ENCODE measurements at places on chromosomes 12 and 14.

- DNase-seq = no peak
These were observed 11.9 kb upstream of the TMEM119 start for GRCh38 chr12:108609537-108610335.

DNA sequence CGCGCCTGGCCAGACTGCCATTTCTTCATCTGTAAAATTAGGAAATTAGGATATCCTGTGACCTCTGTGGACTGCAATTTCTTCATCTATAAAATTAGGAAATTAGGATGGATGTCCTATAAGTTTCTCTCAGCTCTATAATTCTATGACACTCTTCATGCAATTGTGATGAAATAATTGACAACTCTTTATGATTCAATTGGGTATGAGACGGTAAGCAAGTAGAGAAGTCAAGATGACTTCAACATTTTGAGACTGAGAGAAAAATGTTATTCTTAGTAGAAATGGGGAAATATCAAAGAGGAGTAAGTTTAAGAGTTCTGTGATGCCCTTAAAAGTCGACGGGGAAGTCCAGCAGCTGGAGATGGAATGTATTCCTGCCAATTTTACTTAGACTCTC, 12.0 kb downstream of the KIAA0586 start:
- DNase-seq = no peak

DNA sequence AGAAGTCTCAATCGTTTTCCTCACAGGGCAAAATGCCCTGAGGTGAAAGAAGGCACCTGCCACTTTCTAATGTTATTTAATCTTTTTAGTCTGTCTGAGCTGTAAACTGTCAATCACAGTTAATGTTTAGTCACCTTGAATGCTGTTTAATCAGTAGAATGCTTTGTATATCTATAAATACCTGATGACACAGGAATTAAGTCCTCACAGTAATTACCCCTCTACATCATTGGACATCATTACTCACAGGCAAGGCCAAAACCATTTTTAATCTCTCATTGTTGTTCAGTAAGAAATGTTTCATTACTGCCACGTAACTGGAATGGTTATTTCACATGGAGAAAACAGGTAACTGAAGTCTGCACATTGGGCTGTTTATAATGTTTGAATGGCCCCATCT, 178.8 kb downstream of the EXOC5 start:
- no peak for DNase-seq

DNA sequence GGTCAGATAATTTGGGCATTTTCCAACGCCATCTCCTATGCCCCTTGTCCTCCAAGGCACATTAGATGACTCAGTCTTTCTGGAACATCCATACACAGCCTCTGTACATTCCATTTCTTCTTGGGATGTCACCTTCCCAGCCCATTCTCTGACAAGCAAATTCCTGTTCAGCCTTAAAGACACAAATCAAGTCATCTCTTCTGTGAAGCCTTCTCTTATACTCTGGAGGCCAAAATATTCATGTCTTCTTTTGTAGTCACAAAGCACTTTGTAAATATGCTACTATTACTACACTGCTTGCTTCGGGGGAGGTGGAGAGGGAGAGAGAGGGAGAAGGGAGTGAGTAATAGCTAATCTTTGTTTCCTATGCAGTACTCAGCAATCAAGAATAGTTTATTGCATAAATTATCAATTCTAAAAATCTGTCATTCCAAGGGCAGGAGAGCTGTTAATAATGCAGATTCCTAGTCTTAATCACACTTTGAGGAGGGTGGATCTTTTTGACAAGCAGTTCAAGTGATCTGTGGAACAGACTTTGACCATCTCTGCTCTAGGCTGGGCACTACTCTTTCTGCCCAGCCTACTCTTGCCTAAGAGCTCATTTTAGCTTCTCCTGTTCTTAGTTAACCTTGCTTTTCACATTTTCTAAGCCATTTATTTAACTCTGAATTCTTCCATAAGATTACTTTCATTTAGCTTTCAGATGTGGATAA, 27.9 kb downstream of the KCNMB4 start:
- DNase-seq = no peak

DNA sequence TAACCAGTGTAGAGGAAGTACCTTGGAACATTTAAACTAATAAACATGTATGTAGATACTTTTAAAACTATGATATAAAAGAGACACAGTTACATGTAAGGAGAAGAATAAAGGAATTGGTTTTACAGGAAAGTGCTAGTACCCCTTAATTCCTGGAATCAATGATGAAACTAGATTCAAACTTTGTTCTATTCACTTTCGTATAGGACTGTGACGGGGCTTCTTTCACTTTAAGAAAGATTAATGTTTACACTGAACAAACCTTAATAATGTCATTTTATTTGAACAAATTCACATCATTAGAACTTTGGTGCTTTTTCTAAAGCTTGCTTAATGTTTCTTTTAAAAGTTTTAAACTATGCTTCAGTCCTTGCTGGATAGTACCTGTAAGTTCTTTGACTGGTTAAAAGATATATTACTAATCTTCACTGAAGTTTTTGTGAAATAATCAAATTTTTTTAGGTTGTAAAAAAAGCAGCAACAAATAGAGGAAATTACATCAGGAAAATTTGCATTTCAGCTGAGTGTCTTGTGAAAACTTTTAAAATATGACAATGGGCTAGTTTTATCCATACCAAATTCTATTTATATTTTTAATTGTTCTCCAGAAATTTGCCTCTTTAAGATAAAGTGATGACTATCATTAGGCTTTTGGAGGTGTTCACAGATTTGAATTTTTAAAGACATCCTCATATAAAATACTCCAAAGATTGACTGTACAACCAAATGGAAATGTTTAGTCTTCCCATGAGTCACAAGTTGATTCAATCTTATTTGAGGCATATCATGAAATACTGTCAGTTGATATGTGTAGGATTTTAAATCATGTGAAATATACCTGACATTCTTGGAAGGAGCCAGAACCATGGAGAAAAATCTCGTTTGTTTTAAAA, 36.2 kb downstream of the PAPOLA start:
- DNase-seq = no peak

Data from globus pallidus (tissue), 1 donor.